ENCODE measurements at places on chromosomes 3 and 15.
A peak's percentile ranks its signal among the peaks of the same experiment; 100 is the strongest.

DNA sequence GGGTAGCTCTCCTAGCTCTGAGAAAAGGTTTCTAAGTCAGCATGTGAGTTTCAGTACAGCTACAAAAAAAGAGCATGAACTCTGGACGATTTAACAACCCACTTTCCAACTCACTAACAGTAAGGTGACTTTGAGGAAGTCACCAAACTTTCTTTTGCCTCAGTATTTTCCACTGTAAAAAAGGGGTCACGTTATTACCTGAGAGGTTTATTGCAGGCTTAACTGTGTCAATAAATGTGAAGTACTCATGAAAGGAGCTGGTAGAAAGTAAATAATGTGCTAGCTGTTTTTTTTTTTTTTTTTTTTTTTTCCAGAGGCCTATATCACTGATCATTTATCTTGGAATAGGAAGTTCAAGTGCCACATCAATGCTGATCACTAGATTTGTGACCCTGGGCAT lies 89.3 kb downstream of the PLSCR2 start:
- DNase-seq: no peak

GRCh38 chr3:65251375-65251774 lies 563.6 kb upstream of the ADAMTS9 start:
- DNase-seq: no peak

DNA sequence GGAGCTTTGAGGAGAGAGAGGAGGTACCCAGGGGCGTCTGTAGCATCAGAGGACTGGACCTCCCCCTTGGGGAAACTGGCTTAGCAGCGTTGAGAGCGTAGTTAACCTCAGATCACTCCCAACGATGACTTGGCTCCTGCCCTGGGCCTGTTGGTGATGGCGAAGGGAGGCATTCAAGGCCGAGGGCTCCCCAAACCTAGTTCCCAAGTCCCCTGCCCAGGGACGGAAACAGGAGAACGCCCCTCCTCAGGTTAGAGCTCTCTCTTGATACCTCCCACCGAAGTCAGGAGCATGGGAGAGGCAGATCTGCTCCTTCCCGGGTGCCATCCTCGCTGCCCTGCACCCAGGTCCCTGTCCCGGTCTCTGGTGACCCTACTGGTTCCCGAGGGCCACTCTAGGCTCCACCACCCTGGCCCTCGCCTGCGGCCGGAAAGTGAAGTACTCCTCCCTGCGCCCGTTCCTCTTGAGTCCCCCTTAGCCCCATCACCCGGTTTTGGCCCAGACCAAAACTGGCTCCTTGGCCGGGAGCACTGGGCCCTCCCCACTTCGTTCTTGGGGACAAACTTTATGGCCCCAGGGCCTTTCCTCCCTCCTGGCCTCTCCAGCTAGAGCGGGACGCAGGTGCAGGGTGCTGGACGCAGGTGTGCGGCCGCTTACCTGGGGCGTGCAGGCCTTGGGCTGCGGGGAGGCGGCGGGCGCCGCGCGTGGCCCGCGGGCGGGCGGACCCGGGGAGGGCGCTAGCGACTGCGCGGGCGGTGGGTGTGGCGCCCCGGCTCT lies 2.6 kb upstream of the SKOR1 start:
- peak; percentile 21 for DNase-seq

DNA sequence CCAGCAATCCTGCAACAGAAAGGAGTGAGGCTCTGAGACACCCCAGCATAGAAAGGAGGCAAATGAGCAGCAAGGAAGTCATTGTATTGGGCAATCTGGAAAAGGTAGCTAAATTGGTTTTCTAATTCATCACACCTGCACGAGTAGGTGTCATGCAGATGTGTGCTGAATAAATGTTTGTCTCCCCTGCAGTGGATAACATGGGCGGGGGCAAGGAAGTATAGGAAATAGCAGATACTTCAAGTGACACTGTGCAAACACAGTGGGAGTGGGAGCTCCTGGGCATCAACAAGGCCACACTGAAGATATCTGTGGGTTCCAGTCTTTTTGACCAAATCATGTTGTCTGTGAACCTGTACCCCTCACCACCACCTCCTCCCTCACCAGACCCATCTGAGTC lies 14.4 kb upstream of the HTR3E start:
- no peak for DNase-seq

- DNase-seq: no peak
These were observed 630.9 kb downstream of the PYDC2 start for GRCh38 chr3:192091831-192092230.

- DNase-seq: no peak
These were observed 137.7 kb upstream of the ZPLD1 start for GRCh38 chr3:102297072-102297658.

GRCh38 chr3:122271246-122271898 lies 53.7 kb upstream of the CSTA start:
- DNase-seq: no peak

DNA sequence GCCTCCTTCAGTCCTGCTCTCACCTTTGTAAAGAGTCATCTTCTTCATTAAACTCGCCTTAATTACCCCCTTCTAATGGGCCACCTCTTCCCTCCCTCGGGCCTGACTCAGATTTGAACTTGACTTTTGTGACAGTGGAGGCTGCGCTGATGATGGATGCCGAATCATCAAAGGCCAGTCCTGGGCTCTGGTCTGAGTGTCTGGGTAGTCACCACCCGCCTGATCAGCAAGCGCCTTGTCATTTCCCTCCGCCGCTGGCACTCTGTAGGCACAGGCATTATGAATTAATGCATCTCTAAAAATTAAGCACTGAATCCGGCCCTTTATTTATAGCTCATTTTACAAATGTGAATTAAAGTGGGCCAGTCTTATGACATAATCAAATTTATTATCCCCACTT lies 116.7 kb upstream of the PROK2 start:
- no peak for DNase-seq

GRCh38 chr3:17158941-17159682 lies 274.4 kb downstream of the PLCL2 start:
- no peak for DNase-seq

DNA sequence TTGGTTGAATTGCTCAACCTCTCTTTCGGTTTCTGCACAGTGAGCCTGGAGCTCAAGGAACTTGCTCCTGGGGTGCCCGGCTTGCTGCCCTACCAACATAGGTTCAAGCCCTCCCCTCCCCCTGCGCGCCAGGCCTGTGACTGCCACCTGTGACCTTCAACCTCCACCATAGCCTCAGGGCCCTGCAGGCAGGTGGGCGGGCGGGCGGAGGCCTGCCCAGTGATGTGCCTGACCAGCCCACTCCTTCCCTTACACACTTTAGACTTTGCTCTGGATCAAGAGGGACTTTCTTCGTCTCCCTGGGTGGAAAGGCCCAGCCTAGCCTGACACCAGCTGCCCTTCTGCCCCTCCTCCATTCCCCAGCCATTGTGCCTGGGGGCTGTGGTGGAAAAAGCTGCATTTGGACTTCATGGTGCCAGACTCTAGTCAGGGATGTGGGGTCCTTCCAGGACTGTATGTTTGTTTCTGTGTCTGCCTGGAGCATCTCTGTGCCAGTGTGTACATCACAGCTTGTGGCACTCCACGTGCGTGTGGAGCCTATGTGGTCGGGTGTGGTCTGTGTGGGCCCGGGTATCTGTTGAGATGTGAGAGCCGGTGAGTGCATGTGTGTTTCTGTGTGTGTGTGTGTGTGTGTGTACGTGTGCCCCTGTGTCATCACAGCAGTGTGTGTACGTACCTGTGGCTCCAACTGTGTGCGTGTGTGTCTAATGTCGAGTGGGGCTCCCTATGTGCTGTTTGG lies 9.5 kb downstream of the PRKCD start:
- no peak for DNase-seq

Measured in NCI-H1105 (cell line).